Muscle of back (tissue), 13 donors: ENCODE measurements at places on chromosomes 13 and 19. TPM values are rescaled to one million over a fixed set of nuclear protein-coding genes. Genes with fewer than 3 reads are reported as not detected.
A peak's percentile ranks its signal among the peaks of the same experiment; 100 is the strongest.

SYDE1 gene
- 17.9 TPM for polyA plus RNA-seq

MATK gene
- polyA plus RNA-seq = 2.1 TPM

DNA sequence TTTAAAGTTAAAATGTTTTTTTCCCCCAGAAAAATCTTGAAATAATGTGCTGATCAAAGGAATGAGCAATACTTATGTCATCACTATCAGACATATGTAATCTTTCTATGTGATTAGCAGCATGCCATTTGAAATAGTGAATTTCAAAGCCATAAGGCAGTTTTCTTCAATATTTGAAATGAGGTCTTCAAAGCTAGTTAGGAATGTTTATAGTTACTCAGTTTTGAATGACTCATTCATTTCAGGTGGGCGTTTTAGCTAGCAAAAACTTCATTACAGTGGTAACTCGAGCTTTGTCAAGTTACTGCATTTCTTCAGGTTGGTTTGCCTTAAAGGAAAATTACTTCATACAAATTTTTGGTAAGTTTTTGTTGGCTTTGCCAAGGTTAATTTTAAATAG is 102.1 kb downstream of the ATP8A2 start:
- no peak for DNase-seq

- DNase-seq = no peak
Measured at GRCh38 chr13:113981194-113981605, 7.3 kb upstream of the C13orf46 start.

DNA sequence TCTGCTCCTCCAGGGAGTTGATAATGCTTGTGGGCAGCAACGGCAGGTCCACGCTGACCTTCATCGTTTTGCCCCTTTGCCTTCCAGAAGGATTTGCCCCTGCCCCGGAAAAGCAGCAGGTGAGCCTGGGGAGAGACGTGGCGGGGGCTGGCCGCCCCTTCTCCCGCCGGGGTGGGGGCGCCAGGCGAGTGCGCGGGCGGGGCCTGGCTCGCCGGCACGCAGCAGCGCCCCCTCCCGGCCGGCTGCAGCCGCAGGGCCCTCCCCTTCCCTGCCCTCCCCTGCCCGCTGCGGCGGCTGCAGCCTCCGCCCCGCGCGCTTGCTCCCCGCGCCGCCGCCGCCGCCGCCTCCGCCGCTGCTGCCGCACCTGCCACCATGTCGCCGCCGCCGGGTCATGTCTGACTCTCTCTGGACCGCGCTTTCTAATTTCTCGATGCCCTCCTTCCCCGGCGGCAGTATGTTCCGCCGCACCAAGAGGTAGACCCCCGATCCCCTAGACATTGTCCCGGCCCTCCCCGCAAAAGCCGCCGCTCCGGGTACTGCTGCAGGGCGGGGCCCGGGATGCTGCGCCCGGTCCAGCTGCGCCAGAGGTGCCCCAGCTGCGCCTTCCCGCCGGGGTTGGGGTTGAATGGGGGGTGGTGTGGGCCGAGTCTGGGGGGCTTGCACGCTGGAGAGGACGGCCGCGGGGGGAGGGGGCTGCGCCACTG is at the start of gene MAST1:
MAST1 (plus strand) TSS at position 334 of the 704 bp plus-strand sequence; CDS start at position 392, 58 bp downstream.
- peak; percentile 42 for DNase-seq
